ENCODE measurements at places on chromosomes 12 and 14.

DNA sequence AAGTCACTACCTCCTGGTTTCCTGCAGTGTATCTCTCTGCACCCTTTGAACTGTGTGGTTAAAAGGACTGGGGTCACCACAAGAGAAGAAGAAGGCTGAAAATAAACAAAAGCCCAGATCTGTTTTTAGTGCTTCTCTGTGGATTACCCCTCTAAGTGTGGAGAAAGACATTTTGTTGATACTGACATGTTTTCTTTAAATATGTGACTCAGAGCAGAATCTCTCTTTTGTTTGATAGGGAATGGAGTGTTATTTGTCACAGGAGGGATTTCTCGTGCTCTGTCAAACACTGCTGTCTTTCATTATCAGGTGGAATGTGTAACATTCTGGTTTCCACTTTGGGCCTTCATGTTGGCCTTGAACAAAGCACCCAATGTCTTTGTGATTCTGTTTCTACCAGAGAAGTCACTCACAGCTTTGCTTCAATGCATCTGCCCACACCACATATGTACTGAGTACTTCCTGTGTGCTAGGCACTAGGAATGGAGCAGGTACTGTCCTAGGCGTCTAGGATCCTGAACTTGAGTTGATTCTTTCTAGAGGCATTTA, 82.1 kb downstream of the PLXNC1 start:
- no peak for DNase-seq

DNA sequence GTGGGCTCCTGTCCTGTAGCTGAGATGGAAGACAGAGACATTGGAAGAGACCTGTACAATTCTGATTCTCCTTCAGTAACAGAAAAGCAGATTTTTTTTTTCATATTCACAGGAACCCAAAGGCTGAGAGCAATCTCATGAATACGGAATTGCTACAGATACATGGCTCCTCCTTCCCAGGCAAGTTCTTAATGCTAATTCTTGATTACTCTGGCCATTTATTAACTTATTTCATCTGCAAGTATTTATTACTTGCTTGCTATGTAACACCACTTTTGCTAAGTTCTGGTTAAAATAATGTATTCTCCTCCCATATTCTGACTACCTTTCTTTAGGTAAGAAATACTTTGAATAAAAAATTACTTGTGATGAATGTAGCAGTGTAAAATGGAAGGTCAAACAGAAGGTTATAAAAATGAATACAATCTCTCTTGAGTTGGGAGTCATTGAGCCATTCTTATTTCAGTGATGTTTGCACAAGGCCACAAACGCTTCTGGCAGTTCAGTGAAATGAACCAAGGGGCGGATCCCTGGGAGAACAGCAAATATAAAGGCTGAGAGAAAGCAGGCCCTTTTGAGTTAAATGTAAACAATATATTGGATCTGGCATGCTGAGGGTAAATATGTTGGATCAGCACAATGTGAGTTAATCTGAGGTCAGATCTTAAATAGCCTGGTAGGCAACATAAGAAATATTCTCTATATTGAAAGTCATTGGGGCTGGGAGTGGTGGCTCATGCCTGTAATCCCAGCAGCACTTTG, 37.6 kb downstream of the MUCL1 start:
- no peak for DNase-seq

GRCh38 chr12:108379823-108380222, 40.7 kb upstream of the CMKLR1 start:
- no peak for DNase-seq

DNA sequence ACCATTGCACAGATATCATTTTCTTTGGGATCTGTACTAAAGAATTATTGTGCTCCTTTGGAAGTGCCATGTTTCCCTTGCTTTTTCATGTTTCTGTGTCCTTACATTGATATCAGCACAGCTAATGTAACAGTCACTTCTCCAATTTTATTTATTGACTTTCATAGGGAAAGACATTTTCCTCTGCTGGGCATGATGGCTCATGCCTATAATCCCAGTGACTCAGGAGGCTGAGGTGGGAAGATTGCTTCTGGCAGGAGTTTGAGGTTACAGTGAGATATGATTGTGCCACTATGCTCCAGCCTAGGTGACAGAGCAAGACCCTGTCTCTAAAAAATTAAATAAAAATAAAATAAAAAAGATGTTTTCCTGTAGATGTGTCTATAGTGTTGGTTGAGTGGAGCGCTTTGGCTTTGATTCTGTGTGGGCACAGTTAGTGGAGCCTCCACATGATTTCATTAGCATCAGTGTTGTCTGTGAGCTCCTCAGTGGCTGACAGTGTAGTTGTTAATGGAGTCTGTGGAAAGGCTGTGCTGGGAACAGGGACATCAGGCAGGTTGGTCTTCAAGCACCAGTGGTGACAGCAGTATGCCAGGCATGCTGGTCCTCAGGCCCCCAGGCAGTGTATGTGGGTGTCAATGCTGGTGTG, 7.4 kb downstream of the OAS2 start:
- DNase-seq, result no peak

DNA sequence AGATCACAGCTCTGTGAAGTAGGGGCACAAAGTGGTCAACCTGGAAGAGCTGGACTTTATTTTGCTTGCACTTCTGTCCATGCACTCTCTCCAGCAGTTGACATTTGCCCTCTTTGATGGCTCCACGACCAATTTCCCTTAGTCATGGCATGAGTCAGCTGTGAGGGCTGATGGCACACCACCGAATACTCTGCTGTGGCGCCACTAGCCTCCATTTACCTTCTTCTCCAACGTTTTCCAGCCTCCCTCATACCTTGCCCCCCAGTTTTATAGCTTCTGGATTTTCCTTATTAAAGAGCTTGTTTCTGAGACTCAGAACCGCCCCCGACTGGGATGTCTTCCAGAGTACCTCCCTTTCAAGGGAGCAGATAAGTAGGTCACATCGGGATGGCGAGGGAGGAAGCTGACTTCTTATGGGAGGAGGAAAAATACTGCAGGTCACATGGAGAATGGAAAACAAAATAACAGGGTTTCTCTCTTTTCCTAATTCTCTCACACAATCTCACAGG, 17.6 kb downstream of the NINJ2 start:
- no peak for DNase-seq

DNA sequence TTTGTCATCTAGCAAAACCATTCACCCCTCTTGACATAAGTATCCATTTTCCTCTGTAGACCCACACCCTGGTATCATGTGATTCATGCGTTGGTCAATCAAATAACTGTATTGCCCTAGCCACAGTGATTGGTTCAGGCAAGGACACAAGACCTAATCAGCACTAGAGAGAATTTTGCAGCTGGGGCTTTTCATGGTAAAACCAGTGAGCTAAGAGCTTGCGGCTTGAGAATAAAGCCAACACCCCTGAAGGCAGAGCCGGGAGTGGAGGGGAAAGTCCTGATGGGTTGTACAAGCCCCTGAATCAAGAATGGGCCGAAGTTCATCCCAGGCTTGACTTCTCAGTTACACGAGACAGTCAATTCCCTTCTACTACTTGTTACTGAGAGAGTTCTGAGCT, 33.2 kb upstream of the LTBP2 start:
- DNase-seq, result no peak

DNA sequence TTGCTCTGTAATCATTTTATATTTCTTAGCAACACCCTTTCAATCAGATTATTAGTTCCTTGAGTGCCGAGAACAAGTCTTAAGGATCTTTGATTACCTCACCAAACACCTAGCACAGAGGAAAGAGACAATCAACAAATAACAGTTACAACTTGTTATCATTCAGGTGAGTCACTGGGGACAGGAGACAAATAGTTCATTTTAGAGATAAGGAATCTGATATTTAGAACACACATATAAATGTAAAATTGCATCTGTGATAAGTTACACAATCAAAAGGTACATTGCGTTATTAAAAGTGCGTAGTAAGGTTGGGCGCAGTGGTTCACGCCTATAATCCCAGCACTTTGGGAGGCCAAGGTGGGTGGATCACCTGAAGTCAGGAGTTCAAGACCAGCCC, 5.1 kb upstream of the STXBP6 start:
- no peak for DNase-seq

DNA sequence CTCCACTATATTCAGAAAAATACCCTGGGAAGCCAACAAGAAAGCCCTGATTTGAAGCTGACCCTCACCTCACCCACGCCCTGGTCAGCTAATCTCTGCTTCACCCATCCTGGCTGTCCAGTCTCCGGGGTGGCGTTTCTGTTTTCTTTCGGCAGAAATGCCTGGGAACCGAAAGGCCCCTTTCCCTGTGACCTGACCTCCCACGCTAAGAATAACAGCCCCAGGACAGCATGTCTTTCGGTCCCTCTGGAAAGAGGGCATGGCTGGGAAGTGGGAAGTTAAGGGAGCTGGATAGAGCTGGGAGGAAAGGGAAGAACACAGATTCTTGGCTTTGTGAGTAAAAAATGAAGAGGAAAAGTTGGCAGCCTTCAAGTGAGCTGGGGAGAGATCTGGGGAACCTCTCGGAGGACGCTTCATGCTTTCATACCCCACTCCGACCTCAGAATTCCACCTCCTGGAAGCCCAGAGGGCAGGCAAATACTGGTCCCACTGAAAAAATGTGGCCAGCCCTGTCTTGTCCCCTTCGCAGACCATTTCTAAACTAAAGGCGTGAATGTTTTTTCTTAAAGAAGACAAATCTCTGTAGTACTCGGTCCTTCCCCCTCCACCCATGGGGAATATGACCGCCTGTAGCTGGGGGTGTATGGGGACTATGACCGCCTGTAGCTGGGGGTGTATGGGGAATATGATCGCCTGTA, 163.0 kb upstream of the FKBP4 start:
- no peak for DNase-seq

GRCh38 chr12:107144990-107145389, 51.6 kb upstream of the CRY1 start:
- DNase-seq, result peak; percentile 29

GRCh38 chr12:1829306-1829900, 9.0 kb downstream of the LRTM2 start:
- no peak for DNase-seq

- DNase-seq, result peak; percentile 93
These were observed 20.4 kb upstream of the ATP5MC2 start for GRCh38 chr12:53696285-53696654.

DNA sequence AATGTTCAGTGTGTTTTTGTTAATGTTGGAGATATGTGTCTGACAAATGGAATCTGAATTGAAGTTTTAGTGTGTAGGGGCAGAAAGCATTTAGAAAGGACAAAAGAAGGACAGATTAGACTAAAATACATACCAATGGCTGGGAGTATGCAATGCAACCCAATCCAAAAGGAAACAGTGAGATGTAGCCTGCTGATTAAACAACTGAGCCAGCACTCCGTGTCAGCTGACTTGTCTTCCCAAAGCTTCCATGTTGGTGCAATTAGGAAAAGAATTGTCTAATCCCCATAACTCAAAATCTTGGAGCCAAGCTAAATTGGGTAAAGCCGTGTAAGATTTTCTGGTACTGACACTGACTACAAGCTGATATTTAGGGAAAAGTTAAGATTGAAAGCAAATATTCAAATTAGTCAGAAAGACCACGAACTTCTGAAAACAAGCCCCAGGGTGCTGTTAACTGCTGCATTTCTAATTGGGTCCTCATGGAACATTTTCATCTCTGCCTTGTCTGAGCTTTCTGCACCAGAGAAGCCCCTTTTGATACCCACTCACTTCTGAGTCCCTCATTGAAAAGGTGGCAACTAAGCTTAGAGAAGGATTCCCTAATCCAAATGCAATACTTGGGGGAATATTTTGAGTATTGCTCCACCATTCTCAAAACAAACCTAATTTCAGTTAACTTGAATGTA, 109.1 kb downstream of the DAD1 start:
- no peak for DNase-seq

- peak; percentile 90 for DNase-seq
These were observed at the start of gene SMARCD1 for GRCh38 chr12:50084775-50085614. TSS of gene SMARCD1 (plus strand) at chr12:50085342. CDS start at chr12:50085370, 28 bp downstream.

GRCh38 chr12:96223411-96224218, 29.4 kb downstream of the ELK3 start:
- no peak for DNase-seq

- DNase-seq, result no peak
These were observed 56.7 kb upstream of the GALNT9 start for GRCh38 chr12:132385923-132386751.

GRCh38 chr14:78228702-78229327, 58.6 kb downstream of the NRXN3 start:
- DNase-seq, result no peak

DNA sequence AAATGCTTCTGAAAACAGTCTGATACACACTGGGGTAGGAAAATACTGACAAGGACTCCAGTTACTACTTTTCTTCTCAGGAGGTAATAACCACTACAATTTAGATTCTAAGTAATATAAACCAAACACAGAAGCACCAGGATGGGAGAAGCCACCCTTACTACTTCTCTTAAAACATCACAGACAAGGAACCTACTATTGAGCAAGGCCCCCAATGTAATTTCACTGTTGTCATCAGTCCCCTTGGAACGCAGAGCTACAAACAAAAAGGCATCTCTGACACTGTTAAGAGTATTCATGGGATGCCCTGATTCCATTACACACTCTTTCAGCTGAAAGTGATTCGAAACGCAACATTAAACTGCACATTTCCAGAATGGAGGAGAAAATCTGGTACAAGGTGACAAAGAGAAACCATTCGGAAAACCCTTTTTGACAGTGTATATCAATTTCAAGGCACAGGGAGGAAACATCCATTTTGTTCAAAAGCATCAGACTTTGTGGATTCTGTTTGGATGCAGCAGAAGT, 185.9 kb downstream of the PPM1H start:
- no peak for DNase-seq

GRCh38 chr12:113221997-113222729, 899 bp downstream of the TPCN1 start:
- no peak for DNase-seq

DNA sequence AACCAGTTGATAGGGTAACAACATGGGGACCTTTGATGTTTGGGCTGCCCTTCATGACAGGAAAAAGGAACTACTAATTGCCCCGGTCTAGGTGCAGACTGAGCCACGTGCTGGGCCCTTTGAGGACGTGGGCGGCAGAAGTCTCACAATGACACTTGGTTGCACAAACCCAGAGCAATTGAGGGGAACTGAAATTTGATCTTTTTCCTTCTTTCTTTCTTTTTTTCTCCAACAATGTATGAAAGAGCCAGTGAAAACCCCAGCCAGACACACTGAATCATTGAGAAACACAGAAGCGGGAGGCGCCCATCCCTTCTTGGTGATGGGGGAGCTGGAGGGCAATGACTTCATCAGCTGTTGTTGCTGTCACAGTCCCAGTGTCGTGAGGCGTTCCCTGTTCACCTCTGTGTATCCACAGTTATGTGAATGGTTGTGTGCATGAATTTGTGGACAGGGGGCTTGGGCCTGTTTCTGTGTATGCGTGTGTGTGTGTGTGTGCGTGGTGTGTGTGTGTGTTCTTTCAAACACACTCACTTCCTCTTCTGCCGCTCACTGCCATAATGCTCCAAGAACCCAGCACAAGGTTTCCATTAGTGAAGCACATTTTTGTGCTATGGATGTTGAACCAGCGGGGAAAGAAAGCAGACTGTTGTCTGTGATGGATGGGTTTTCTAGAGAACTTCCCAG, 137.5 kb upstream of the CCND2 start:
- DNase-seq, result no peak

DNA sequence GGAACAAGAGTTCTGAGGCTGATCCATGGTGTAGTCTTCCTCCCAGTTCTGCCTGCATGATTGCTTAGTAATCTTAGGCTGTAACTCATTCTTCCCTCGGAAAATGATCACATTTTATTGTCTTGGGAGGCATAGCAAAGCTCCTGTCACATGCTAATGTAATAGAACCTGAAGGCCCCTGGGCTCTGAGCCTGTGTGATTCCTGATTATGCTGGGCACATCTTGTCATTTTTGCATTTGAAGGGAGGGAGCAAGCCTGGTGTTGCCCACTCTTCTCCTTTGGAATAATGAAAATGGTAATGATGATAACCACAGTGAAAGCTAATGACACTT, 215.4 kb downstream of the MSRB3 start:
- DNase-seq, result no peak

GRCh38 chr14:55942826-55943225, 175.4 kb upstream of the PELI2 start:
- no peak for DNase-seq
